ENCODE measurements at places on chromosomes 7 and 10. TPM values are rescaled to one million over a fixed set of nuclear protein-coding genes. Genes with fewer than 3 reads are reported as not detected.

The SCIN gene
- total RNA-seq = 0.22 TPM

The PLEKHS1 gene
- total RNA-seq = not detected

The GRM8 gene
- 0.05 TPM for total RNA-seq

The ENTPD1 gene
- total RNA-seq = 0.37 TPM

The CC2D2B gene
- total RNA-seq = 0.20 TPM

The CHRM2 gene
- total RNA-seq = not detected

The TRPV5 gene
- total RNA-seq = not detected

The TNS3 gene
- total RNA-seq = 9.1 TPM

The FGL2 gene
- total RNA-seq = not detected

The HSPA14 gene
- 19.9 TPM for total RNA-seq

The NPSR1 gene
- total RNA-seq = not detected

The MIOS gene
- total RNA-seq = 25.8 TPM

The TFR2 gene
- 11.8 TPM for total RNA-seq

The ASB10 gene
- total RNA-seq = not detected

The UPK3BL2 gene
- 7.0 TPM for total RNA-seq

The GNAT3 gene
- not detected for total RNA-seq

The PON1 gene
- total RNA-seq = 0.20 TPM

The CLCN1 gene
- 0.47 TPM for total RNA-seq

The CDK14 gene
- 10.2 TPM for total RNA-seq

The PPIA gene
- 2,836 TPM for total RNA-seq

The CYP3A7 gene
- total RNA-seq = not detected

The C7orf57 gene
- 0.15 TPM for total RNA-seq

The RBM20 gene
- 2.0 TPM for total RNA-seq

The NUTM2D gene
- total RNA-seq = 2.8 TPM

The ANKRD2 gene
- 0.15 TPM for total RNA-seq

The OR2A1 gene
- not detected for total RNA-seq

The PLCE1 gene
- 2.5 TPM for total RNA-seq

The CRHR2 gene
- not detected for total RNA-seq

The TMEM236 gene
- 0.07 TPM for total RNA-seq

The APBB1IP gene
- 0.27 TPM for total RNA-seq

The AOAH gene
- total RNA-seq = 1.1 TPM

The SPDYE8 gene
- total RNA-seq = not detected

The ZNF117 gene
- total RNA-seq = 2.5 TPM

The PCGF5 gene
- total RNA-seq = 27.5 TPM

The BPGM gene
- total RNA-seq = 10.0 TPM

The SOSTDC1 gene
- total RNA-seq = 0.20 TPM

The MAP3K8 gene
- 4.5 TPM for total RNA-seq

The MEIG1 gene
- 1.4 TPM for total RNA-seq

The SEMA3A gene
- total RNA-seq = 14.2 TPM

Measured in HCT116 (cell line).